ENCODE measurements at places on chromosomes 6 and 20. TPM values are rescaled to one million over a fixed set of nuclear protein-coding genes. Genes with fewer than 3 reads are reported as not detected.

Gene ASIP
- total RNA-seq, result not detected

Gene RIPOR2
- total RNA-seq, result 4.7 TPM

Gene RFX6
- total RNA-seq, result 1.6 TPM

Gene LCA5
- total RNA-seq, result 1.1 TPM

Gene SAMD5
- 10.3 TPM for total RNA-seq

Gene SLPI
- total RNA-seq, result 132 TPM

Gene ARFGEF3
- 21.1 TPM for total RNA-seq

Gene MMS22L
- 9.5 TPM for total RNA-seq

Gene TFAP2C
- 0.52 TPM for total RNA-seq

Gene SAMHD1
- 24.1 TPM for total RNA-seq

Gene RHAG
- total RNA-seq, result not detected

Gene BMP7
- 2.8 TPM for total RNA-seq

Gene FAM217A
- total RNA-seq, result not detected

Gene SLC24A3
- 5.7 TPM for total RNA-seq

Gene TFAP2A
- total RNA-seq, result 0.98 TPM

Gene KCNK5
- total RNA-seq, result 33.6 TPM

Gene SMOC2
- total RNA-seq, result 11.4 TPM

Gene SLC52A3
- total RNA-seq, result 12.0 TPM

Gene EYA4
- 0.41 TPM for total RNA-seq

Gene INSM1
- 2.8 TPM for total RNA-seq

Gene TMEM151B
- 0.31 TPM for total RNA-seq

Measured in mucosa of descending colon (tissue), 3 donors.